T-helper 2 cell treated with Interferon-gamma antibody and Interleukin-4, amounts not matched to agents 100 ng/mL and 5 ng/mL, for 36 hours (primary cell): ENCODE measurements at places on chromosomes 16 and 17. TPM values are rescaled to one million over a fixed set of nuclear protein-coding genes. Genes with fewer than 3 reads are reported as not detected.

The RNF43 gene
- 3.6 and 3.7 TPM in 2 replicates for total RNA-seq

The SLC16A13 gene
- total RNA-seq: 19.5 and 19.9 TPM in 2 replicates

The SCIMP gene
- not detected in 2 replicates for total RNA-seq

The ANTKMT gene
- total RNA-seq: 25.9 and 26.1 TPM in 2 replicates

The USP43 gene
- 0.14 TPM in 1 of 2 replicates, not detected in the other for total RNA-seq
